ENCODE measurements at places on chromosomes 4 and X.

DNA sequence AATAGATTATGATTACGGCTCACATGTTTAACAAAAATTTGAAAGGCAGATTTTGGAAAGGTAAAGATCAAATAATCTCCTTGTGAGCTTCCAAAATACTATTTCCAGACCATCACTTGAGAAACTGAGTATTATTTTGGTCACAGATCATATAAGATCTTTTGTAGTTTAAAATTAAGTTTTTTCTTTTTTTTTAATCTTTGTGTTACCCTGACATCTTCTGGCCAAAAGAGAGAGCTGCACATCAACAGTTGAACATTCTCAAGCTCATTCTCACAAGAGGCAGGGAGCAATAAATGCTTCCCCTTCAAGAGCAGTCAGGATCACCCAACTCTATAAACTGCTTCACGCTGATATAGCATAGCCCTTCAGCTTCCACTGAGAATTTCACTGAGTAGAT, 15.9 kb downstream of the TMEM192 start:
- DNase-seq: no peak

DNA sequence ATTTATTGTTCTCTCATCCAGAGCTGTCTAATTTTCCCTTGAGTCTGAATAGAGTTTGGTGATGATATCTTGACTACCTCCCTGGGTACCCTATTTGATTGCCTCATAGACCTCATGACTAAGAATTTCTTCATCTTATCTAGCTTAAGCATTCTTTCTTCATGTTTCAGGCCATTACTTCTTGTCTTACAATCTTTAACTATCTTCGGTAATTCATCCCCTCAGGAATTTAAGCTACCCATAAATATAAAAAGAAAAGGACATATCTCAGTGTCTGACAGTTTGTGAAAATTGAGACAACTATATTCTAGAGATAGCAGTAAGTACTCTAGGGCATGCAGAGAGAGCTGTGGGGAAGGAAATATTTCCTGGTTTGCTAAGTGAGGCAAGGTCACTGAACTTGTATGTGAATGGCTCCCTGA, 466.1 kb upstream of the GRID2 start:
- no peak for DNase-seq

- DNase-seq: no peak
Observed at GRCh38 chr4:175929441-175929840, 117.4 kb upstream of the GPM6A start.

DNA sequence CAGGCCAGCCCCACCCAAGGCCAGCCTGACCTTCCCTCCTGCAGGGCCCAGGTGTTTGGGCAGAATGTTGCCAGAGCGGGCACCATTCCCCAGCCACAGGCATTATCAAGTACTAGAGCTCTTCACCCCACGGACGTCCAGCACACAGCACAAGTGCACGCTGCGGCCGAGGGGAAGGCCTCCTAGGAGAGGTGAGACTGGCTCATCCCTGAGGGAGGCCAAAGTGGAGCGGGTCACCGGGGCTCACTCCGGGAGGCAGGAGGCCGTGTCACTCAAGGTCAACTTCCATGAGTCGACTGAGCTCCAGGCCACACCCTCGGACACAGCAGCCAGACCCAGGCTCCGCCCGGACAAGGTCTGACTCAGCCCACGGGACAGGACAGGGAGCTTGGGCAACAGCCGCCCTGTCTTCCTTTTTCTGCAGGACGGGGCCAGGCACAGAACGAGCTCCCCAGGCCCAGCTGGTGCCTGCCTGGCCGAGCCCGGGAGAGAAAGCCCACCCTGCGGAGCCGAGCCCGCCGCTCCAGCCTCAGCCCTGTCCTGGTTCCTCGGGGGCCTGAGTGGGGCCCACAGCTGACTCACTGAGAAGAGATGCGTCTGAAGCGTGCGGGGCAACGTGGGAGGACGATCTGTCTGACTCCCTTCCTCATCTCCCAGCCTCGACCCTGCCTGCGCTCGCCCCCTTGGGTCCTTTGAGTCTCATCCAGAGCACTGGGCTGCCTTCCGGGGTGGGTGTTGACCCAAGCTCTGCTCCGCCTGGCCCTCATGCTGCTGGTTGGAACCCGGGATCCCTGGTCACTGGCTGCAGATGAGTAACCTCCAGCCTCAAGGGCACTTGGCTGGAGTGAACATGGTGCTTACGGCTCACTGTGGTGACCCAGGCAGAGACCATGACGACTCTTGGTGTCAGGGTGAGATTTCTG, 1.6 kb downstream of the SLC49A3 start:
- DNase-seq: no peak

- no peak for DNase-seq
Observed at GRCh38 chr4:8552581-8553205, 27.5 kb upstream of the GPR78 start.

- DNase-seq: no peak
Observed at GRCh38 chr4:64857815-64858214, 448.6 kb upstream of the TECRL start.

DNA sequence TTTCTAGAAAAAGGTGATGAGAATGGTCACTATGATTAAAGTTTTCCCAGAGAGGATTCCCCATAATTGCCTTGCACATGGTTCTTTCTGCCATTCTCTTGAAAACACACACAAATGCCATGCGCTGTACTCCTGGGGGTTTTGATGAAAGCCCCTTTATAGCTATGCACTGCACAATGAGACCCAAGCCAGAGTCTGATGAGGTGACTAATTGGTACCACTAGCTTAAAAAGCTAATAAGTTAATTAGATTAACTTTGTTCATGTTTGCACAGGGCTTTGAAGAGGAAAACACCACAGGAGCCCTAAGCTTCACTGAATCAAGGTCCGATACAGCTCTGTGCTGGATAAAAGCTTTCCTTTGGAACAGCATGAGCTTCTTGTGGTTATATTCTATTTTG, 132.2 kb downstream of the NKX6-1 start:
- no peak for DNase-seq

DNA sequence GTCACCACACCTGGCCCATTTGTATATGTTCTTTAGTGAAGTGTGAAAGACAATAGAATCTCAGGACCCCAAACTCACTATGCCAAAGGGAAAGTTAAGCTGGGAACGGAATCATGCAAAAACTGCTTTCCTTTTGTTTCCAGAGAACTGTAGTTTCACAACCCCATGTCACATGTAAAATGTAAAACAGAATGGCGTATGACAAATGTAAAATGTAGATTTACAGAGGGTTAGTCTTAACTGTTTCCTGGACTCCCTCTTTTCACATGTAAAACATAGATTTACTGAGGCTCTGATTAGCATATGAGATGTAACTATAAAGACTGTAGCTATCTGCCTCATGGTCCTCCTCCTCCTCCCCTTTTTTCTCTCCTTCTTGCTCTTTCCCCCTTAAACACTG, 66.3 kb downstream of the ABLIM2 start:
- no peak for DNase-seq

GRCh38 chr4:82562564-82562854, 721 bp upstream of the TMEM150C start:
- no peak for DNase-seq

DNA sequence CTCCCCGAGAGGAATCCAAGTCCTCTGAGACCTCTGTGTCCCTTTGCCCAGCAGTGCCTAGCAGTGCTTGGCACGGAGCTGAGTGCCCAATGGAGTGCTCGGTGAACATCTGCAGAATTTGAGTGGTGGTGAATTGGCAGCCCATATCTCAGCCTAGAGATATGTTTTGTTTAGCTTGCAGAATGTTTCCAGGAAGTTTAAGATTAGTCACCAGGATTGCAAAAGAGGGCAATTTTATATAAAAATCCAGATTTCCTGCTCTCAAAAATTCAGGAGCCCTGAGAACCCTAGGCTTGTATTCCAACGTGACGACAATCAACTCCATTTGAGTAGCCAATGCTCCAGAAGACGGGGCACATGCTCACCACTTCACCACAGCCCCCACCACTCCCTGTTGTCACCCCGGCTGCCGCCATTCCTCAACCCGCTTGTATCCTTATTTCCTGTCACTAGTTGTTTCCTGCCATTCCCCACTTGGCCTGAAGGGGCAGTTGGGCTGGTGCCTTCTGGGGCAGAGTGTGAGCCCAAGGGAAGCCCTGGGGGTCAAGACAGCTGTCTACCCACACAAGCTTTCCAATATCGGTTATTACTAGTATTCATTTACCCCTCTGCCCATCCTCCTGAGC, 116.9 kb downstream of the EFNB1 start:
- DNase-seq: no peak

DNA sequence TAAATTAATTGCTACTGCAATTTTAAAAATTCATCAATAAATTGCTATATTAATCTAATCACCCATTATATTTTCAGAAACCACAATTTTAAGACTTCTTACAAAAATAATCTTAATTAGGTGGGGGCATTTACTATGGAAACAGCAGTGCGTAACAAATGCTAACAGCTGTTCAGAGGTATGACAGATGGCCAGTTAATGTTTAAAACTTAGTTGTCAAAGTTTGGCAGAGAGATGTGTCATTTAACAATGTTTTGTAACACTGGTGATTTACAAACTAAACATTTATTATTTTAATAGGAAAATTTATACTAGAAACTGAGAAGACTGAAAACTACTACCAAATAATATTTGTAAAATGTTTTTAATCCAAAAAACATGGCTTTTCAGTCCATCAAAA, 85.2 kb upstream of the GPR34 start:
- no peak for DNase-seq

DNA sequence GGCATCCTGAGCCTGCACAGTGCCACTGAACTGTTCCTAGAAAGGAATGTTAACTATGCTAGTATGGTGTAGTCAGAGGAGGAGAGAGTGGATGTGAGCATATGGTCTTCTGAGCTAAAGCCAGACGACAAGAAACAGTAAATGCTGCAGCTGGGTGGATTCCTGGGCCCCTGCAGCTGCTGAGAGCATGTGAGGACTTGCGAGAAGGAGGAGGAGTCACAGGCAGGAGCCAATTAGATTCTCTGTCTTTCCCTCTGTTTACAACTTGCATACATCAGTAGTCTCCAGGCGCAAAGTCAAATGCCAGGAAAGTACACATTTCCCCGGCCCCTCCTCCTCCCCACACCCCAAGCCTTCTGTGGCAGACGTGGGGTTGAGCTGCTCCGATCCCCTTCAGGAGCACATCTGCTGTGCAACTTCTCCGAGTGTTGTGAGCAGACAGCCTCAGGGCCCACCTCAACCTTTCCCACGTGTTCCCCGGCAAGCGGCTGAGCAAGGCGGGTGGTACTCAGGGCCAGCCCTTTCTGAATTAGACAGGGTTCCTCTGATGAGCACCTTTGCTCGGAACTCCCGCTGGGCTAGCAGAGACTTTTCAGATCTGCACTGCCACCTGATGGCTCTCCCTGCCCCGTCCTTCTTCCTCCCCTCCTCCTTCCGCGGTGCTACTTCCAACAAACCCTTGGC, 108.7 kb upstream of the ATP6AP2 start:
- no peak for DNase-seq

DNA sequence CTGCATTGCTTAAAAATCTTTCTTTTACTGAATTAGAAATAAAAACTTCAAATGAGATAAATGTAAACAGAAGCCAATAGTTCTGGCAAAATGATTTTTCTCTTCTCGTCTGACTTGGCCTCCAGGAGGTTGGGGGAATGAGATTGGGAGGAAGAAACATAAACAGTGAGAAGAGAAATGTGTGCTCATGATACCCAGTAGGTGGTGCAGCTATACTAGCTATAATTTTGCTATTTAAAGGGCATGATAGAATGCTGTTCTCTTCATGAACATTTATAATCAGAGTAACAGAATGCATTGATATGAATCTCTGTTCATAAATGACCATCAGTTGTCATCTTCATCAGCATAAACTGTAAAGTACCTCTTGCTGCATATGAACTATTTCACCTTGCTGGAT, 85.5 kb downstream of the TACR3 start:
- DNase-seq: no peak

- DNase-seq: peak; percentile 49
Observed at GRCh38 chr4:304969-305680, at the start of gene ZNF732. Gene ZNF732 (minus strand): TSS chr4:305474. CDS start chr4:305310, 164 bp downstream.
